ENCODE measurements at places on chromosomes 6 and 20. TPM values are rescaled to one million over a fixed set of nuclear protein-coding genes. Genes with fewer than 3 reads are reported as not detected.

KCNK15 gene
- polyA plus RNA-seq: 0.10 TPM

DNA sequence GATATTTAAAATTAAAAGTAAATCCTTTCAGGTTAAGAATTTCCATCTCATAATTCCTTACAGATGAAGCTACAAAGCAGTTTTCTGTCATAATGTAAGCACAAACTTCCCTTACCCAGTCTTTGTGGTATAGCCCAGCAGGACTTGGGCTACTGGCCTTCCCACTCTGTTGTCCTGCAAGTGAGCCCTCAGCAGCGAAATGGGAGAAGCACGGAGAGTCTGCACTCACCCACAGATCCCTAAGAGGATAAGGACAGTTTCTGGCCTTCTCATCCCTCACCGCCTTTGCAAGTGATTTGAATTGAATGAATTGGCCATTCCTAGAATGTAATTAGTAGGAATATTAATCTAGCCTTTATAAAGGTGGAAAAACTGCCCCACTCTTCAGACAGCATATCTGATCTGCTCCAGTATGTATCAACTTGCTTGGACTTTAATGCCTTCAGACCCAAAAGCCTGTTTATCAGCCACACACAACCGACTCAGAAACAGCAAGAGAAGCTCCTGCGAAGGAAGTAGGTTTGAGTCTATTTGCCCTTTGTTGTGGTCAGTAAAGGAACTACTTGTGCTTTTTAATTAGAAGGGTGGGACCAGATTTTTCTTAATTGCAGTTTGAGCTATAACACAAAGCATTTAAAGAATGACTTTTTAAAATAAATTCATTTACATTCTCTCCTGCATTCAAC is 29.9 kb upstream of the PRDM1 start:
- DNase-seq: no peak

HCK gene
- not detected for polyA plus RNA-seq

GRIK2 gene
- polyA plus RNA-seq: 0.30 TPM

- no peak for DNase-seq
Measured at GRCh38 chr6:107061125-107062020, 33.4 kb downstream of the MTRES1 start.

DNA sequence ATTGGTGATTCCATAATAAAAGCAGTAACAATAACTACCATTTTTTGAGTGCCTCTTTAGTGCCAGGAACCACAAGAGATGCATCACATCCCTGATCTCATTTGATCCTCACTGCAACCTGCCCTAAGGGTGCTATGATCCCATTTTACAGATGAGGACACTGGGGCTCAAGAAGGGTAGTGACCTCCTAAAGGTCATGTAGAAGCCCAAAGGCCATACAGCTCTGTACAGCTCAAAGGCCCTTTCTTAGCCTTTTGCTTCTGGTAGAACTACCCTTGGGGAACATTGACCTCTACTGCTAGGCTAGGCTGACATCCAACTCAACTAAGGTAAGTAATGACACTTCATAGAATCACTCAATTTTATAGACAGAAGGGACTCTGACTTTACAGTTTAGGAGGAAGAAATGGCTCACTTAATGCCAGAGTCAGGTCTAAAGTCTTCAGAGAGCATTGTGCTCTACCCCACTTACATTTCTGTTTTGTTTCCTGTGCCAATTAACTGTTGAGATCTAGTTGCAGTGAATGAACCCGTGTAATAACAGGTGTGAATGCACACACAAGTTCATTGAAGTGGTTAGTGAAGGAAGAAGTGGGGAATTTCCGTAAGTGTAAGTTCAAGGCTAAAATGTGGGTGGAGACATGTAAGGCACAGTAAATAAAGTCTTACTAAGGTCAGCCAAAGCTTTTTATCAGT is 10.7 kb downstream of the SLC9A8 start:
- no peak for DNase-seq

DNA sequence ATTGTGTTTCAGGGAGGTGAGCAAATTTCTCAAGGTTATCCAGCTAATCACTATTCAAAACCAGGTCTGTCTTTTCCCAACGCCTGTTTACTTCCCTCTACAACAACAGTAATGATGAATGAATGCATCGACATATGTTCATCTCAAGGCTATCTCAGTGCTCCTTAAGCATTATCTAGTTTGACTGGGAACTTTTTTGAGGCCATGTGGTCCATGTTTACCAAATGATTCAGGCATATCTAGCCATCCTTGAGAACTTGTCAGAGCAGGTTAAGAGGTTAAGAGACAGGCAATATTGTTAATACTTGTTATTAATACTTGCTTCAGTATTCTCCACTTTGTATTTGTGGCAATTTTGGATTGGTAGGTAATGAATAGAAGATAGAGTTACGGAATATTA is 1038.4 kb upstream of the FLRT3 start:
- no peak for DNase-seq

GRCh38 chr6:157249826-157250225 is 73.5 kb downstream of the TMEM242 start:
- no peak for DNase-seq

Data from SK-N-SH (cell line).